ENCODE measurements at places on chromosomes 2 and 18.

DNA sequence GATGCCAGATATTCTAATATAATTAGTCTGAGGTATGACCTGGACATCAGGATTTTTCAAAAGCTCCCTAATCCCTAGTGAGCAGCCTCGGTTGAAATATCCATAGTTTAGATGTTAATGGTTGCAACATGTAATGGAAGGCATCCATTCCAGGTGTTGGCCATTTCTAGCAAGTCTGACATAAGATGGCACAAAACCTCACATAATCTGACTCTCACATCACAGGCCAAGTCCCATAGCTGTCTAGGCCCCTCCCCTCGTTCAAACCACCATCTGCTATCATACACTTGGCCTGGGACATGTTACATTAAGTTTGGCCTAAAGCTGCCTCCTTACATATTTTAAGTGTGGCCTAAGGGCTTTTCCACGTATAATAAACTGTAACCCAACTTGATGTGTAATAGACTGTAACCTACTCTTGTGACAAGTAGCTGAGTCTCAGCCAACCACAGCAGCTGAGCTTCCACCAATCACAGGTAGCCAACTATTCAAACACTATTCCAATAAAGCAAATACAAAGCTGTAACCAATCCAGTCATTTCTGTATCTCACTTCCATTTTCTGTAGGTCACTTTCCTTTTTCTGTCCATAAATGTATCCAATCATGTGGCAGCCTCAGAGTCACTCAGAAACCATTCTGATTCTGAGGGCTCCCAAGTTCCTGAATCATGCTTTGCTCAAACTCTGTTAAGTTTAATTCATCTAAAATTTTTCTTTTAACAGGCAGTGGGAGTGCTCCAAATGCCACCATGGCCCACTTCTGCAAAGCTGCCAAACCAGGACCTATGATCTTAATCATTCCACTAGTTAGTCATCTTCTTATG lies 59.4 kb downstream of the ADD2 start:
- no peak for DNase-seq

DNA sequence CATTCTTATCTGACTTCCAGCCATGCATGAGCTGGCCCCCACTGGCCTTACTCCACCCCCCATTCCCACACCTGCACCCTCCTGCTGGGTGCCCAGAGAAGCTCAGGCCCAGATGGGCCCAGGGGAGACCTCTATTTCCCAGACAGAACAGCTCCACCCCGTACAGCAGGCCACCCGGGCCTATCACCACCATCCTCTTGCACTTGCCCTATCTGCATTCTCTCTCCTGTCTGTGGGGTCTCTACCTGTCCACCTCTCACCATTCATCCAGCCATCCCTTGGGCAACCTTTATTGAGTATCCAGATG lies 25.3 kb upstream of the TNS1 start:
- DNase-seq, result no peak

GRCh38 chr2:72765997-72766609 lies 59.7 kb downstream of the EXOC6B start:
- DNase-seq, result no peak

DNA sequence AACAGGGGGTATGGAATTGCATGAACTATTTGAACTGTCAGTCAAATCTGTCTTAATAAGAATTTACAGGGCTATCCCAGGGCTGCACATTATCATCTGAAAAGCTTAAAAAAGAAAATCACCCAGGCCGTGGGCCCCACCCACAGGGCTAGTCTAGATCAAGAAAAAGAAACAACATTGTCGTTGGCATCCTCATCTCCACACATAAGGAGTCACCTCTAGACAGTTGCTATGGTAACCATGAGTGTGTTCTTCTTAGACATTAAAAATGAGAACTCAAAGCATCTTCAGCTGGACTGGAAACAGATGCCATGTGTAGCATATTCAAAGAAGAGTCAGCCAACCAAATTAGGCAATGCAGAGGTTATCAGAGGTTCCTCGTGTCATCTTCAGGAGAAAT lies 72.3 kb upstream of the CPO start:
- DNase-seq, result no peak

DNA sequence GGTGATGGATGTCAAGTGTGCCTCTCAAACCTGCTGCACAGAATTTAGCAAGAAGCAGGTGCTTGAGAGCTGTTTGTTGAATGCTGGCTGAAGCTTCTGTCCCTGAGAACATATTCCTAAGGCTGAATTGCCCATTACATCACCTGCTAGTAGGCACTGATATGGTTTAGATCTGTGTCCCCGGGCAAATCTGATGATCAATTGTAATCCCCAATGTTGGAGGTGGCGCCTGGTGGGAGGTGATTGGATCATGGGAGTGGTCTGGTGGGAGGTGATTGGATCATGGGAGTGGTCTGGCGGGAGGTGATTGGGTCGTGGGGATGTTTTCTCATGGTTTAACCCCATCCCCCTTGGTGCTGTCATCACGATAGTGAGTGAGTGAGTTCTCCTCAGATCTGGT lies 128.0 kb downstream of the HRH4 start:
- no peak for DNase-seq

DNA sequence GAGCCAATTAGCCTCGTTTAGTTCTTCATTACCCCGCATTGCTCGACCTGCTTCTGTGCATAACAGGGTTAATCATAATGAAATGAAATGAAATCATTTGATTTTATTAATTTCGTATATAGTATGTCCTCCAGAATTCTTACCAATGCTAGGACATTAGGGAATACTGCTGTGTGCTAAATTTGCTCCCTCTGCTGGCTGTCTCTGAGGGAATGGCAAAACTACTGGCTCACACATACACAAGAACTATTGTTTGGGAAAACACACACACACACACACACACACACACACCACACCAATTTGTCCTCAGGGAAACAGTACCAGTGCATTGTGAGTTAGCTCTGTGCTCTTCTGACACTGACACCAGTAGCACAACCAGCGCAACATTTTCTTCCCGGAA lies 273.3 kb upstream of the TCF4 start:
- DNase-seq, result no peak

GRCh38 chr18:28582724-28583123 lies 405.8 kb upstream of the CDH2 start:
- DNase-seq, result no peak

GRCh38 chr2:241859017-241859435 lies 332 bp upstream of the PDCD1 start:
- no peak for DNase-seq

DNA sequence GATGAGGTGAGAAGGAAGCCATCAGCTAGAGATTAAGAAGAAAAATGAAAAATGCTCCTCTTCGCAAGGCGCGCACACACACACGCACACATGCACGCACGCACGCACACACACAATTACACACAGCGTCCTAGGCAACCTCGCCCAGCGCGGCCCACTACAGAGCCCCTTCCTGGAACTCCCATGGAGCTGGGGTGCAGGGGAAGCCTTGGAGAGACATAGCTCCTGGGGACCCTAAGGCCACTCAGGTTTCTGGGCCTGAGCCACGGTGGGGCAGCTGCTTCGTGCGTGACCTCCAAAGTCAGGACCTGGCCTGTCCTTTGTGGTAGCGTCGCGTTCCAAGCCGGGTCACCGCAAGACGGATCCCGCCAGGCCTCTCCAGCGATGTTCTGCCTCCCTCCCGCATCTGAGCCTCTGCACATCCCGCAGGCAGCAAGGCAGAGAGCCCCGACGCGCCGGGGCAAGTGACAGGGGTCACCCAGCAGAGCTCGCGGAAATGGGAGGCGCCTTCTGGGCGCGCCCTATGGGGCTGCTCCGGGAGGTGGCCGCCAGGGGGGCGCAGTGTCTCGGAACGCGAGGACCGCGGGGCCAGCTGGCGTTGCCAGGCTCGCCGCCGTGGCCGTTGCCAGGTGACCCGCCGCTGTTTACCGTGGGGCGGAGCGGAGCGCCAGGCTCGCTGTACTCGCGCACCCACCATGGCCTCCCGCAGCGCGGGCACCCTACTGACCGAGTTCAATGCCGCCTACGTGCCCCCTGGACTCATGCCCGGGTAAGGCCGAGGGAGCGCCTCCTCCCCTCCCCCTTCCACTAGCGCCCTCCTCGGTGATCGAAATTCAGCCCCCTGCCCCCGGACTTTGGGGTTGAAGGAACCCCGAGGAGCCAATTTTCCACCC lies 79.0 kb downstream of the CIB4 start:
- peak; percentile 51 for DNase-seq

DNA sequence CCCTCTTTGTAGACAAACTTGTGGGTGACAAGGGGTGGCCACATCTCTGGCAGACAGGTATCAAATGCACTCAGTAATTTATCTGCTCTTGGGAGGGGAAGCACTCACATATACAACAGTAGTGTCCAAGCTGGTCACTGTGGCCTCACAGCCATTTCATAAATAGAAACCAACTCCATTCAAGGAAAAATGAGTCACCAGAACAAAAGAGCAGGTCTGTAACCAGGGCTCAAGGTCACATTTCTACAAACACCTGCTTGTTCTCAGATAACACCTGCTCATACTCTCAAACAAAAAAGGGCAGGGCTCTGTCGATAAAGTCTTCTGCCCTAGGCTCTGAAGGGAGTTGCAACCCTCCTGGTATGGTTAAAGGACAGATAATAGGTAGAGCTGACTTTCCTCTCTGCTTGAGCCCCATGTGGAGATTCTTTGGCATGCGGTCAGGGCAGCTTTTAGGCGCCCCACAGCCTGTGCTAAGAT lies 459.0 kb downstream of the BCL11A start:
- DNase-seq, result no peak

GRCh38 chr2:30625701-30626100 lies 178.7 kb downstream of the LCLAT1 start:
- DNase-seq, result no peak

GRCh38 chr2:175156534-175156933 lies 11.5 kb downstream of the ATF2 start:
- no peak for DNase-seq

DNA sequence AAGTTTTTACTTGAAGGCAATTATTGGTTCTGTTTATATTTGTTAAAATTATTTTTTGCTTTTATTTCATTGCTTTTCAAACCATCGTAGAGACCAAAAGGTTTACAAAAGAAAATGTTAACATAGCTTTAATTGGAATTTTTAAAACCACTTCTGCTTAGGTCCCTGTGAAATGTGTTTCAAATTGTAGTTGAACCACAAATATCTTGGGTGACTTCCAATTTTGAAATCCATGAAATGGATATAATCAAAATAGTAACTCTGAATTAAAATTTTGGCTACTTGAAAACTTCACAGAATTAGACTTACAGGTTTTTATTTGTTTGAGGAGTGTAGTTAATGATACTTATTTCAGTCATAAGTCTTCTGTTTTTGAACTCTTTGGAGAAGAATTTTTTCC lies 3.1 kb upstream of the SPAG16 start:
- no peak for DNase-seq

DNA sequence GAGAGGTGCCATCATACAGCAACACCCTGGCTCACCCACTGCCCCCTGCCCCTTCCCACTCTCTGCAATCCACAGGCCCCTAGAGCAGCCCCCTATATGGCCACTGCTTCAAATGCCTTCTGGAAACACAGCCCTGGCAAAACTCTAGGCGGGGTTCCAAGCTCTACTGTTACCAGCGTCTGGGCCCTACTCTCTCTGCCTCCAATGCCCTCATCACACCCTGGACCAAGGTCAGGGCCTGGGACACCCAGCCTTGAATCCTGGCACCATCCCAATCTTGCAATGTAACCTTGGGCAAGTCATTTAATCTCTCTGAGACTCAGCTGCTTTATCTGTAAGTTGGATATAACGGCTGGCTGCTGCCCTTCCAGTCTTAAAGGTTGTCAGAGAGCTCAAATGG lies 39.2 kb upstream of the LOXHD1 start:
- DNase-seq, result no peak

DNA sequence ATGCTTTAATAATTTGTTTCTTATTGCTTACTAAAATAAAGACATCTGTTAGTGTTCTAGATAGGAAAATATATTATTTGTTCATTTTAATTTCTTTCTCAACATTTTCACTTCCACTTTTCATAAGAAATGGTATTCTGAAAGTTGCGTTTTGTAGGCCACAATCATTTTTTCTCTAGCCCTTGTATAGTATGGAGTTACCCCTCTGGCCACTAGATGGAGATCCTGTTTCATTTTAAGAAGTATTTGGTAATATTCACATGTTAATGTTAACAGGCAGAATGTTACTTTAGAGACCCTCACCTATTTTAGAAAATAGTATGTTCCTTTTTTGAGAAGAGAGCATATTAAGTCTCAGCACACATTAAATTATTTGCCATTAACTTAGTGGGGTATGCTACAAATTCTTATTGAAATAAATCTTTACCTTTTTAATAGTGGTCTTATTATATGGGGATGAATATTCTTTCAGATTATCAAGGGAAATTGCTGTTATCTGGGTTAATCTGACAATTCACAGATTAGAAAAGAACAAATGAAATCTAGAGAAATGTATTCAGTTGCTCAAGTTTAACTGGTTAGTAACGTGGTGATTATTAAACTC lies 73.9 kb upstream of the TTC27 start:
- DNase-seq, result no peak

- DNase-seq, result no peak
Observed at GRCh38 chr2:188601927-188602326, 310.3 kb downstream of the GULP1 start.

DNA sequence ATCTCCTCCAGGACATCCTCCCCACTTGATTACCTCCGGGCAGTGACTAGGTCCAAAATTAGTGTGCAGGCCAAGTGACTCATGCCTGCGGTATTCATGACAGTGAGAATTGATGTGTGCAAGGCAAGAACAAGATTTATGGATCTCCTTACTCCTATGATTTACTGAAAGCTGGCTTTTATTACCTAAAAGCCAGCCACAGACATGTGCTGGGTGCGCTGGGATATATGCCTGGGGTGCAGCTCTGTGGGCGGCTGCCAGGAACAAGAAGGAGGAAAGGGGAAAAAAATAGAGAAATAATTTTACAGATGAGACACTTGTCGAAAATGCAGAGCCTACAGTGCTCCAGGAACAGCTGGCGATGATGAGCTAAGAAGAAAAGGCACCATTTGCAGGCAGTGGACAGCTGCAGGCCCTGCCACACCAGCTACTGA lies 359.3 kb downstream of the CMPK2 start:
- no peak for DNase-seq

DNA sequence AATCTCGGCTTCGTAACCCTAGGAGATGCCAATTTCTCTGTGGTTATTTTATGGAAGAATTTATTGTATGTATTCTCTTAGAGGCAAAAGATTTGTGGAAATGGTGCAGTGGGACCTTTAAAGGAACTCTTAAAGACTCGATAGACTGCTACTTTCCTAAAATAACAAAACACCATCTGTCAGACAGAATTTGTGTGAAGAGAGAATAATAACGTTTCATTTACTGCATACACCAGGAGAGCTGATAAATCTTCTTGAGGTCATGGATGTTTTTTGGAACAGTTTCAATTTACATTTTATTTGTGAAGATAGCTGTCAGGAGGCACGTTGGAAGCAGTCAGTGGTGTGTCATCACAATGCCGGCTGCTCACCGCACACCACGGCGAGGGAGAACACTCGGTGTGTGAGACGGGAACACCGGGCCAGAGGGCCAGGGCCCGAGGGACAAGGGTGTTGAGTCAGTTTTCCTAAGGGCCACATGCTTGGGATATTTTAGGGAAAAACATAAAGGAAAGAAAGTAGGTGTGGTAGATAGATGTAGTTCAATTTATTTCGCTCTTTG lies 1681.0 kb upstream of the DDX18 start:
- no peak for DNase-seq

DNA sequence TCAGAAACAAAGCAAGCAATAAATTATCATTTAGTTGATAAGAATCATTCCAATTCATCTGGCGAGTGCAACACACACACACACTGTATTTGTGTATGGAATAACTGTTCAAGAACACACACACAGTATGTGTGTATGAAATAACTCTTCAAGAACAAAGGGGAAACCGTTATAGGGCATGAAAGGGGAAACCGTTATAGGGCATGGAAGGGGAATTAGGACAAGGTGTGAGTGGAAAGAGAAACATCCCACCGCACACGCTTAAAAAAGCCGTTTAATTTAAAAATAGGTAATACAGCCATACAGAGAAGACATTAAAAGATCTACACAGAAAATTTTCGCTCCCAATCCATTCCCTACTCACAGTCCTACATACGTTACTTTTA lies 607 bp upstream of the TSN start:
- no peak for DNase-seq
